T-helper 17 cell (primary cell): ENCODE measurements at places on chromosomes 3 and 15. TPM values are rescaled to one million over a fixed set of nuclear protein-coding genes. Genes with fewer than 3 reads are reported as not detected.

DNA sequence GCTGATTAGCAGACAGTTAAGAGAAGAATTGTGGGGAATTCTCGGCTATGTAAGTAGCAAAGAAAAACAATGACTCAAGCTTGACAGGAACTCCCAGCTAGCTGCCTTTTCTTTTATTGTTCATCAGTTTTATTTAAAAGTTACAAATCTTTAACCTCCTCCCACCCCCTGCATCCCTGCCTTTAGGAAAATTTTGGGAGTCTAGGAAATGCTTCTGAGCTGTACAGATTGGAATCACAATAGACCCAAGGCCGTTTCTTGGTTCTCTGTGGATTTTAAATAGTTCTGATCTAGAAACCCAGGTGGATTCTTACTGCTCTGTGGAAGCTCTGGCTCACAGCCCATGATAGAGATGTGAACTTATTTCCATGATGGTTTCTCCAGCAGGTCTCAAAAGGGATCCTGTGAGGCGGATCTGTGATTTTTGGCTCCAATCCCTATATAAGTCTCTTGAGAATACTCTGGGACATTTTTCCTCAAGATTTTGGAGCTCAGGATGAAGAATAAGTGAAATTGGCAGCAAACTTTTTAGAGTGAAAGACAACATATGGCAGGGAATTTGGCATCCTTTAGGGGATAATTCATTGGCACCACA is 312.3 kb downstream of the EPHA3 start:
- no peak for DNase-seq

Gene SKOR1
- total RNA-seq, result 2.7 TPM

DNA sequence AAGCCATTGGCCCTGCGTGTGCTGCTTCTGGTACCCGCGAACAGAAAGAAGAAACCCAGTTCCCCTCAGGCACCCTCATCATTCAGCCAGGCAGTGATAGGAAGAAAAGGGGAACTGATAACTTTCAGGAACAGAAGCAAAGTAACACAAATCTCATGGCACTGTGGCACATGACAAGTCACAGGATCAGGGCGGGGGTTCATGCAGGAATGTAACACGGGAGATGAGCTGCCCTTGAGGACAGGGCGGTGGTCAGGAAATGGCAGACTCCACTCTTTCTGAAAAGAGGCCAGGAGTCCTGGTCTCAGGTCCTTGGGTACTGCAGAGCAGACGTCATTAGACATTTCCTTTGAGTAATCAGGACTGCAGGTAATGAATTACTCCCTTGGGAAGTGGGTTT is 95.5 kb downstream of the CCNL1 start:
- no peak for DNase-seq

DNA sequence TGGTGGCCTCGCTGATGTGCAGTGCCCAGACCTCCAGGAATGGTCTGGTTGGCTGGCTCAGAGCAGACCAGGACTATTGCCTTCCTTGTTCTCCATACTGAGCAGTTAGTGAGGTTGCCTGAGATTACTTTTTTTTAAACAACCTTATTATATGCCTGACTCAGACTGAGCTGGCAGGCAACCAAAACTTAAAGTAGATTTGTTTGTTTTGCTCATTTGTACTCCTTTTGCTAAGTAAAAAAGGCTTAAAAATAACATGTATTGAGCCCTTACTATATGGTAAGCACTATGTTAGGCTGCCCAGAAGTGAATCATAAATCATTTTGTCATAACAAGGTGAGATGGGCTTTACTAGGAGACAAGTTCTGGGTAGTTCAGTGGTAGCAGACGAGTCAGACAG is 92.4 kb downstream of the GHSR start:
- no peak for DNase-seq

Gene GRAMD2A
- not detected for total RNA-seq

Gene LRRC31
- not detected for total RNA-seq

Gene FEM1B
- 73.0 TPM for total RNA-seq

- no peak for DNase-seq
Observed at GRCh38 chr15:73127302-73127936, 75.2 kb downstream of the NEO1 start.

DNA sequence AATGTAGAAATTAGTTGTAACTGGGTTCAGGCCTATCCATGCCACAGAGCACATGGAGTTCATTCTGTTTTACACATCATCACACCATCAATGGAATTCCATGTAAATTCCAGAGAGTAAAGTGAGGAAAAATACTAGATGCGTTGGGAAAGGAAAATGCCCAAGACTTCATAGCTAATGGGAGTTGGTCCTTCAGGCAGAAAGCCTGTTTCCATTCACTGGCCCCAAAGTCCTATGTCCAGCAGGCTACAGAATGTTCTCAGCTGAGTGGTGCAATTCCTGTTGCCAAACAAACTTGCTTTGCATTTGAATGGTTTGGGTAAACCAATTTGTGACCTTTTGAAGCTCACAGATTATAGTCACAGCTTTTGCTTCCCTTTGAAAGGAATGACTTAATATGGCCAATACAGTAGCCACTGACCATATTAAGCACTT is 164.6 kb upstream of the PFN2 start:
- no peak for DNase-seq

Gene NANOGP8
- total RNA-seq, result not detected

DNA sequence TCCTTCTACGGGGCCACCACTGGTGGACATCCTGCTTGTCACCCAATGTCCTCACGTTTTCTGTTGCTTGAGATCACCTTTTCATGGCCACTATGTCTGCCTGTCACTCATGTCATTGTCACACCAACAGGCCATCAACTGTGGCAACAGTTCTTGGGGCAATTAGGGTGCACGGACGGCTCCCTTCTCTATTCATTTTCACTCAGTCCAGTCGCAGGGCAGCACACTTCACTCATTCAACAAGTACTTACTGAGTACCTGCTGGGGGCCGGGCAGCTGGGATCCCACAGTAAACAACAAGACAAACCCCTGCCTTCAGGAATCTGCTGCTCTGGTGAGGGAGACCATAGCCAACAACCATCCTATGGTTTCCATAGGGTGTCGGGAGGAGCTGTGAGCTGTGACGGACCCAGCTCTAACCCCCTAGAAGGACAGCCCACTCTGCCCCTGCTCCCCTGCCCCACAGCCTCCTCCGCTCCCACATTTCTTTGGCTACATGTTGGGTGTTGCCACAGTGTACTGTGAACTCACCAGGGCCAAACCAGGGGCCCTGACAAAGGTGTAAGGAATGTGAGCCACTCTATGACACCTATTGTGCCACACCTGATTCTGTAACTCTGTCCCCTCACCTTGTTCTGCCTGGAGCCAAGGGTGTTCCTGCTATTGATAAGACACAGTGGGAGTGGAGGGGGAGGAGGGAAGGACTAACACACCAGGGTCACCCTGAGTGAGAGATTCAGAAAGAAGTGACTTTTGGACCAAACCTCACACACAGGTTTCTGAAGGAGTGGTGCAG is 1.9 kb downstream of the VILL start:
- DNase-seq, result no peak

- no peak for DNase-seq
Observed at GRCh38 chr3:115648559-115648958, 25.2 kb downstream of the GAP43 start.

Gene ACTC1
- not detected for total RNA-seq

DNA sequence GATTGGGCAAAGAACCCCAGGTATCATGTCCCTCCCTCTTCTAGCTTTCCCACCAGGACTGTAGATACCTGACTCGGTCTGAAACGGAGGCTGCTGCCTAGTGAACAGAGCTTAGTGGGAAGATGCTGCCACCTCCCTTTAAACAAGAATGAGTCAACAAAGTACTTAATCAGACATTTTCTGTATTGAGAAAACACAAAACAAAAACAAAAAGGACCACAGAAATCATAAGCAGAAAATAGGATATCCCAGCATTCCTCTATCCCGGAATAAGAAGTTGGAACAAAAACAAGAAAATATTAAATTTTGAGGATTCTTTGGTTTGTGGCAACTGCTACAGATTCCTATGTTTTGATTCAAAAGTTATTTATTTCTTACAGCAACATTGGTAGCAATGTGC is 51.7 kb upstream of the COL8A1 start:
- no peak for DNase-seq

GRCh38 chr15:65405791-65406423 is 16.8 kb downstream of the IGDCC4 start:
- no peak for DNase-seq
